Daoy (cell line): ENCODE measurements at places on chromosomes 7 and 10. TPM values are rescaled to one million over a fixed set of nuclear protein-coding genes. Genes with fewer than 3 reads are reported as not detected.

The PPP1R17 gene
- total RNA-seq, result not detected in 2 replicates

GRCh38 chr10:106935978-106936451 is 228.5 kb downstream of the SORCS1 start:
- no peak for DNase-seq

DNA sequence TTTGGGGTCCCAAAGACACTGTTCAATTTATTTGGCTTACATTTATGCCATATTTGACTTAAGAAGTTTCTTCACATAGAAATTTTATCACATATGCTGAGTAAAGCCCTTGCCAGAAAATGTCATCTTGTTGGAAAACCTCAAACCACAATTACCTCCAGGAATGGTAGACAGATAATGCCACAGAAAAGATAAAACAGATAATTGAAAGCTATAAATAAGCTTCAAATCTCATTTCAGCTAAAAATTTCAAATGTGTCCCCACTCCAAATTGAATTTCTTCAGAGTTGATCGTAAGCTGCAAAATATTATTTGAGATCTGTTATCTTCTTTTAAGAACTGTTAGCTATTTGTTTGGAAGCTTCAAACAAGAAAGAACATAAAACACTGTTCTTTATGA is 176.4 kb upstream of the PTN start:
- DNase-seq, result no peak

DNA sequence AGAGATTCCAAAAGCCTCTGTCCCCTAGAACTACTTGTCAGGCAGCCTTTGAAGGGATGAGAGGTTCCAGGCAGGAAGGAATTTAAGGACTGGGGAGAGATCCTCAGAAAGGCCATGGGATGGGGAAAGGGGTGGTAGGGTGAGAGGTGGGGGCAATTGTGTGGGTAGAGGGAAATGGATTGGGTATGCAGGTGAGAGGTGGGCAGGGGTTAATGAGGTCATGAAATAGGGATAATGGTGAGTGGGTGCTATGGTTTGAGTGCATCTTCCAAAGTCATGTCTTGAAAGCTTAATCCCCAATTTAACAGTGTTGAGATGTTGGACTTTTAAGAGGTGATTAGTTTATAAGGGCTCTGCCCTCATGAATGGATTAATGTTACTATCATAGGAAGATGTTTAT is 383.5 kb downstream of the PLXNA4 start:
- DNase-seq, result no peak

GRCh38 chr7:4724648-4725013 is 42.5 kb downstream of the FOXK1 start:
- DNase-seq, result peak; percentile 78

DNA sequence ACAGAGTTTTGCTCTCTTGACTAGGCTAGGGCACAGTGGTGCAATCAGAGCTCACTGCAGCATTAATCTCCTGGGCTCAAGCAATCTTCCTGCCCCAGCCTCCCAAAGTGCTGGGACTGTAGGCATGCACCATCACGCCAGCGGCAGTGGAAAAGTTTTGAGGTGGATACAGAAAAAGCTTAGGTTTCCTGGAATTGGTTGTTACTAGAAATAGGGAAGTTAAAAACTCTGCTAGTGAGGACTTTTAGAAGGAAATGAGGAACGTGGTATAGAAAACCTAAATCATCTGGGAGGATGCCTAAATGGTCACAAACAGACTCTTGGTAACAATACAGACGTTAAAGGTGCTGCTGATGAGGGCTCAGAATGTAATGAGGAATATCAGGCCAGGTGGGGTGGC is 10.9 kb upstream of the SNX8 start:
- no peak for DNase-seq

GRCh38 chr10:130615457-130615856 is 479.3 kb downstream of the GLRX3 start:
- no peak for DNase-seq

The ADAM22 gene
- total RNA-seq, result 2.6 and 3.0 TPM in 2 replicates

The DYDC2 gene
- total RNA-seq, result not detected in 2 replicates
